ENCODE measurements at places on chromosomes 7 and 10.

DNA sequence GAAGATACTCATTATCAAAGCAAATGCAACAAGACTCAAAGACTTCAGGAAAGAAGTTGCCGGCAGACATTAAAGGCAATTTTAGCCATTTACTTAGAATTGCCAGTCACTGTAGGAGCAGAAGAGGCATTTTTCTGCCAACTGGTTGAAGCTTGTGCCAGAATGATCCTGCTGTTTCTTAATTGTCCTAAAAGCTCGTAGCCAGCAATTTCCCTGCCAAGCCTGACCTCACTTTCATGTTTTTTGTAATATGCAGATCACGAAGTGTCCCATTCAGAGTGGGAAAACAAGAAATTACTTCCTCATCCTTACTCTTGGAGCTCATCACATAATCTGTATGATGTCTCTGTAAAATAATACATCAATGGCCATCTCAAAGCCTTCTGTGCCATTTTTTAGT, 130.9 kb upstream of the ANKRD1 start:
- peaks cover 5% of the 10 kb centered on the region for H3K4me1 ChIP-seq
- no peaks in the 10 kb centered on the region for H3K36me3 ChIP-seq
- H3K27me3 ChIP-seq, result peaks cover 18% of the 10 kb centered on the region
- H3K4me3 ChIP-seq, result no peak overlapping the region
- DNase-seq, result no peak
- H3K27ac ChIP-seq, result no peak overlapping the region

- H3K36me3 ChIP-seq, result no peaks in the 10 kb centered on the region
- H3K4me3 ChIP-seq, result no peak overlapping the region
- DNase-seq, result no peak
- H3K27ac ChIP-seq, result no peak overlapping the region
- H3K4me1 ChIP-seq, result no peaks in the 10 kb centered on the region
Measured at GRCh38 chr10:107924458-107924857, 760.0 kb upstream of the SORCS1 start.

DNA sequence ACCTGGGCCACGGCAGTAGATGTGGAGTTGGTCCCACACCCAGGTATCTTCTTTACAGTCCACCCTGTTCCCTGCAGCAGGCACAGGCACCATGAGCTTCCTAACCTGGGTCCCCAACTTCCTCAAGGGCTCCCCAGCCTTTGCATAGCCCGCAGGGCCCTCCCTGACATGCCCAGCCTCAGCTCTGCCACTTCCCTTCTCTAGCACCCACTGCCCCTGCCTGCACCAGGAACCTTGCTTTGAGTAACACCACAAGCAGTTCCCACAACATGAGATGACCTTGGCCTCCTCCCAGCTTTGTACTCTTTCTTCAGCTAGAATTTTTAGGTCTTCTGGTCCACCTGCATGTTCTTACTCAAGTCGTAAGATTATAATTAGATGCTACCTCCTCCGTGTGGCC, 92.2 kb upstream of the ZPBP start:
- peaks cover 12% of the 10 kb centered on the region for H3K4me1 ChIP-seq
- no peak overlapping the region for H3K27ac ChIP-seq
- H3K27me3 ChIP-seq, result peaks cover 6% of the 10 kb centered on the region
- DNase-seq, result no peak
- H3K4me3 ChIP-seq, result no peak overlapping the region
- H3K36me3 ChIP-seq, result no peaks in the 10 kb centered on the region

- no peak for DNase-seq
- no peak overlapping the region for H3K27ac ChIP-seq
- peaks cover 8% of the 10 kb centered on the region for H3K4me1 ChIP-seq
- H3K4me3 ChIP-seq, result no peak overlapping the region
Measured at GRCh38 chr7:142108728-142109505, 2.6 kb upstream of the MGAM2 start.

DNA sequence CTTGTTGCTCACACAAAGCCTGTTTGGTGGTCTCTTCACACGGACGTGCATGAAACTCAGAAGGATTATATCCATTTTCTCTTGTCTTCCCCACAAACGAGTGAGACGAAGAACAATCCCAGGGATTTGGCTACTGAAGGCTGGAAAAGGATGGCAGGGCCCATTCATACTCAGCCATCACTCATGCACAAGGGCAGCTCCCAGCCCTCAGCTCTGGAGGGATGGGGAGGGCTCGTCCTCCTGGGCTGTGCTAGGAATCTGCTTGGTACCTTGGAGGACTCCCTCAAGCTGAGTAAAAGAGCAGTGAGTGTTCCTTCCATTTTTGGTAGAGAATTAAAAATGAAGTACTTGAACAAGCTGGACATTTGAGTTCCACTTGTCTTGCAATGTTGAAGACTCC, 33.2 kb upstream of the RAB18 start:
- H3K36me3 ChIP-seq, result peaks cover 1% of the 10 kb centered on the region
- no peak overlapping the region for H3K4me3 ChIP-seq
- DNase-seq, result no peak
- H3K27ac ChIP-seq, result no peak overlapping the region
- H3K27me3 ChIP-seq, result peaks cover 5% of the 10 kb centered on the region

GRCh38 chr7:20193242-20193777, 23.9 kb downstream of the MACC1 start:
- DNase-seq, result no peak
- peaks cover 2% of the 10 kb centered on the region for H3K27me3 ChIP-seq
- H3K27ac ChIP-seq, result no peak overlapping the region

DNA sequence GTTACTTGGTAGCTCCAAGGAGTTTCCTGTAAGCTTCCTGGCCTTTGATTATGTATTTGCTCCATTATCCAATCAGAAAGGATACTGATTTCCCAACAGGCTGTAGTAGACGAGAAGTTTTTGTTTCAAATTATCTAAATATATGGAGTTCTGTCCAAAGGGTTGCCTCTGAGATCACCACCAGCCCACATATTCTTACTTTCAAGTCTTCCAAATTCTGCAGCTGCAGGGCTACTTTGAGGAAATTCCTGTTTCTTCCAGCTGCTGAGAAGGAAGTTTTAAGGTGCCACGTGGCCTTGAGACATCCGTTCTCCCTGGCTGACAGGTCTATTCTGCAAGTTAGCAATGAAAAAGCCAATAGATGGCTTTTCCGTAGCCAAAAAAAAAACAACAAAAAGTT, 286.0 kb downstream of the TWIST1 start:
- no peak overlapping the region for H3K27ac ChIP-seq
- DNase-seq, result no peak
- H3K4me1 ChIP-seq, result peaks cover 15% of the 10 kb centered on the region
- H3K4me3 ChIP-seq, result no peak overlapping the region
- no peaks in the 10 kb centered on the region for H3K36me3 ChIP-seq
- peaks cover 2% of the 10 kb centered on the region for H3K27me3 ChIP-seq

- no peak for DNase-seq
- no peak overlapping the region for H3K4me3 ChIP-seq
- H3K27me3 ChIP-seq, result peaks cover 15% of the 10 kb centered on the region
Measured at GRCh38 chr10:13739183-13739582, 152.4 kb downstream of the PRPF18 start.

GRCh38 chr10:3728563-3728962, 56.4 kb downstream of the KLF6 start:
- peaks cover 6% of the 10 kb centered on the region for H3K4me1 ChIP-seq
- DNase-seq, result no peak
- no peak overlapping the region for H3K27ac ChIP-seq
- H3K36me3 ChIP-seq, result no peaks in the 10 kb centered on the region

DNA sequence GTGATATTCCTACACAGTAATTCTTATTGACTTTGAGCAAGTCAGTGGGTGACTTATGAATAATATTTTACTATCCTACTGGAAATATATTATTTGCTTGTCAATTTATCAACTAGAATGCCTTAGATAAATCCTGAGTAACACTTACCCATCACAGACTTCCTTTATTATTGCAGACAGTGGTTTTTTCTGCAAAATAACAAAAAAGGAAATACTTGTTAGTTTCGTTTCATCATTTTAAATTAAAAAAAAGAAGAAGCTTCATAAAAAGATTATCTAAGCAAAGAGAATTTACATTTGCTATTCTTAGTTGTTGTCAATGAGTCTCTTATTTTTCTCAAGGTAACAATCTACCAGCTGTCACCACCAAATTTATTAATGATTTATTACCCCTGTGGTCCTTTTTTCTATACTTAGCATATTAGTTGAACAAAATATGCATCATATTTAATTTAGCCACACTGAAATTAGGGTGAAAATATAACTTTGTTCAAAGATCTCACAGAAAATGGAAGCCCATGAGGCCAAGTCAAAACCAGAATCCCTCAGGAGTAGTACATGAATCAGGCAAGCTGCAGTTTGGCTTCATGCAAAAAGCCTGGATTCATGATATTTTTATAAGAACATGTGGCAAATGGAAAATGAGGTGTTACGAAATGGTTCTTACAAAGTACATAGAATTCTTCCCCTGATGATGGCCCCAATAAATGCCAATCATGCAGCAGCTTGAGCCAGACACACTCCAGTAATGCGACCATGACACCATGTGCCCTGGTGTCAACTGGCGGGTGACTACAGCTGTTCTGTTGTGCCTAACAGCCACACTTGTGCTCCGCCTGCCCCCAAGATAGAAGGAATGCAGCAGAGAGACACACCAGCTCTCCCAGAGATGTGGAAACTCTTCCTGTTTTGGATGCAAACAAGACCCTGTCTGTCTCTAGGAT, 132.6 kb downstream of the ELMO1 start:
- no peaks in the 10 kb centered on the region for H3K27me3 ChIP-seq
- no peak overlapping the region for H3K27ac ChIP-seq
- H3K4me3 ChIP-seq, result no peak overlapping the region

DNA sequence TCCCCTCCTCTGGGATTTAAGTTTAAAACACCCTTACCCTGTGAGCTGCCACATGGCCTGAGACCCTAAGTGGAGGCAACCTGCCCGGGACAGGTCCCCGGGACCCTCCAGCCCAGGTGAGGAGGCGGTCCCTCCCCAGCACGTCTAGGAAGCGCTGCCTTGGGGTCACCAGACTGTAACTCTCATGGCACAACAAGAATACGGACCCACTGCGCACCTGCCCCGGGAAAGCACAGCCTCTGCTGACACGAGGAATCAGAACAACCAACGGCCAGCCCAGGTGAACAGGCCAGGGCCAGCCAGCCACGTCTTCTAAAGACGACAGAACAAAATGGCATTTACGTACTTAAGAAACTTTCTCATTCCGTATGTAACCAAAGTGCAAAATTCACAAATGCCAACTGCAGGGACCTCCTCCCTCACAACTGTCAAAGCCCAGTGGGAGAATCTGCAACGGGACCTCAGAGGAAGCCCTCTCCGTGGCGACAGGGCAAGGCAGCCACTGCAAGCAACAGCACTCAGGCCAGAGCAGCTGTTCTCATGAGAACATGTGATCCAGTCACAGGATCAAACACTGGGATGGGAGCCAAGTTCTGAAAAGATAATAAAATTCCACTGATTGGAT, 208.4 kb downstream of the DIP2C start:
- H3K27me3 ChIP-seq, result no peaks in the 10 kb centered on the region
- H3K27ac ChIP-seq, result no peak overlapping the region
- peaks cover 9% of the 10 kb centered on the region for H3K4me1 ChIP-seq
- H3K4me3 ChIP-seq, result no peak overlapping the region

DNA sequence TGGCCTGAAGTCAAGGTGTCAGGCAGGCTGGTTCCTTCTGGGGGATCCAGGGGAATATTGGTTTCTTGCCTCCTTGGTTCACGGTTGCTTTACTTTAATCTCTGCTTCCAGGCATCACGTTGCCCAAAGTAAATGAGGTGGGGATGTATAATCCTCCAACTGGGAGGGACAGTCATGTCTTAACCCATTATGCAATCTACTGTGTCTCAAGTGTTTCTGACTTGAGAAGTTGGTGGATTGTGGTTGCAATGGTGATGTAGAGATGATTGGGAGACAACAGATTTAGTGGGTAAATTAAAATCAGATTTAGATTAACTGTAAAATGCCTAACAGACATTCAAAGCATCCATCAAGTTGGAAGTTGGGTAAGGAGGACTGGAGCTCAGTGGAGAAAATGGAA, 32.7 kb downstream of the TBXAS1 start:
- no peaks in the 10 kb centered on the region for H3K36me3 ChIP-seq
- no peak overlapping the region for H3K4me3 ChIP-seq
- H3K4me1 ChIP-seq, result peaks cover 6% of the 10 kb centered on the region
- DNase-seq, result no peak

DNA sequence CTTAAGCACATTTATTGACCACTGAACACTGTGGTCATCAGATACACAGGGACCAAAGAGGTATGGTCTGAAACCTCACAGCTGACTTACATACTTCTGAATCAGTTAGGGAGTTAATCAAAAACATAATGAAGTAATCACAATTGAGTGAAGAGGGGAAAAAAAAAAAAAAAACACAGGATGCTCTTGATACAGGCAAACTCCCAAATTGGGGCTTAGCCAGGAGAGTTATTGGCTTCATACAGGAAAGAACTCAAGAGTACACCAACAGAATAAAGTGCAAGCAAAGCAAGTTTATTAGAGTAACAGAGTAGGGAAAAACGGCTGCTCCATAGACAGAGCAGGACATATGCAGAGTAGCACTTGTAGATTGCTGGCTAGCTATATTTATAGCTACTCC, 917.0 kb downstream of the CNTNAP2 start:
- no peaks in the 10 kb centered on the region for H3K36me3 ChIP-seq
- H3K27me3 ChIP-seq, result no peaks in the 10 kb centered on the region
- no peaks in the 10 kb centered on the region for H3K4me1 ChIP-seq
- H3K4me3 ChIP-seq, result no peak overlapping the region
- no peak overlapping the region for H3K27ac ChIP-seq
- DNase-seq, result no peak

DNA sequence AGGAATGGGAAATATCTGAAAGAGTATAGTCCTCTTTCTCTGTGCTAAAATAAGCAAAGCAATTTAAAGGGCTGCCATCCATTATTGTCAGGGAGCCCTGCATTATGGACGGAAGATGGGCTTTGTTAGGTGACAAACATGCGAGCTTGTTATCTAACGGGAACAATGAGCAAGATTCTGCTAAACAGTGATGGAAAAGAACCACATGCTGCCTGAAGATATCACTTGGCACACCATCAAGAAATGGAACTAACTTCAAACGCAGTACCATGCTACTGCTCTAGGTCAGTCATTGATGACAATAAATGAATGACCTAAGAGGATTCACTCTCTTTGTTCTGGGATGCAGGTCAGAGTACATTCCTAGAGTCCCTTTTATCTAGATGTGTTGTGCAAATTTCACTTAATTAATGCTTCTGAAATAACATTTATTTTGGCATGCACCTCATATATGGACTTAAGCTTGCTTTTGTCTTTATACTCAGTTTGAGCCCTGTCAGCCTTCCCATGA, 175.7 kb upstream of the PTN start:
- H3K27me3 ChIP-seq, result no peaks in the 10 kb centered on the region
- H3K4me3 ChIP-seq, result no peak overlapping the region
- no peak overlapping the region for H3K27ac ChIP-seq
